ENCODE measurements at places on chromosomes 6 and 20.

- DNase-seq = no peak
These were observed 7.9 kb upstream of the TREM1 start for GRCh38 chr6:41294214-41294872.

GRCh38 chr6:100415768-100416167, 49.0 kb downstream of the SIM1 start:
- DNase-seq = no peak

DNA sequence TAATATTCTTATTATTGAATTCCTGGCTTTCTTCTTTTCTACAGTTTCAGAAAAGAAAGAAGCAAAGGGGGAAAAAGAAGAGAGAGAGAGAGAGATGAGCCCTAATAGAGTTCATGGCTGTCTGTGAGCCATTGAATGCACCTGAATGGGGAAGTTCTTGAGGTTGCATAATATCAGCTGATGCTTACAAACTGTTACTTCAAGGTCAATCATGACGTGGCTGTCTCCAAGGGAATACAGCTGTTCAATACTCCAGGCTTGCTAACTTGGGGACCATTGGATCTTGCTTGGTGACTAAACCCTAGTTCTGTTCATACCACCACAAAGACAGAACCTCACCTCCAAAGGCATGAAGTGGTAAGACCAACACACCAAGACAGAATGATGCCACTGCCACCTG, 180.4 kb downstream of the ADGRG6 start:
- no peak for DNase-seq

DNA sequence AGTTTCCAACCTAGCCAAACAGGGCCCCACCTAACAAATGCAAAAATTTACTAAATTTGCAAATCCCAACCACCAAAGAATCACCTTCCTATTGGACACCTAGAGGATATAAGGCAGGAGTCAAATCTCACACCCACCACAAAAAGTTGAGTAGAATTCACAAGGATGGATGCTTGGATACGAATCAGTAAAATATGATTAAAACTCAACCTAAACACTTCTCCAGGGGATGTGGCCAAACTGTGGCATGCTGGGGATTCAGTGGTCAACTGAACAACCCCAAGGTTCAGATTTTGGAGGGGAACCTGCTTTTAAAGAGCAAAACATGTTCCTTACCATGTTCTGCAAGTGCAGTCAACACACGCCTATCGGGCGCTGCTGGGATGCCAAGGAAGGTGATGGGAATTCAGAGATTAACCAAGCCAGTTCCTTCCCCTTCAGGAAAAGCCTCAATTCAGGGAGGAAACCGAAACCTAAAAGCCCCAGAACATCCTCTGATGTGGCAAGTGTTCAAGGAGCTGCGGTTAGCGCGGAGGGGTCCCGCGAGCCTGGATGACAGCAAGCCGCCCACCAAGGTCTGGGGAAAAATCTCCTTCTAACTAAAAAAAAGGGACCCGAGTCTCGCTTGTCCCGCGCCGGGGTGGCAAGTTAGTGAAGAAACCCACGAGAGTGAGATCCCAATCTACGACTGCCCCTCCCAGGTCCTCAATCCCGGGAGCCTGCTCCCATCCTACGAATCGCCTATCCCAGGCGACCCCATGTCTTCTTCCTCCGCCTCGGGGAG, 902 bp downstream of the SAMHD1 start:
- DNase-seq = no peak

- no peak for DNase-seq
These were observed 35.5 kb upstream of the BMP2 start for GRCh38 chr20:6732001-6732447.

GRCh38 chr6:14770040-14770439, 475.8 kb upstream of the JARID2 start:
- DNase-seq = no peak

- DNase-seq = no peak
These were observed 197.5 kb downstream of the OTOR start for GRCh38 chr20:16945619-16946018.

DNA sequence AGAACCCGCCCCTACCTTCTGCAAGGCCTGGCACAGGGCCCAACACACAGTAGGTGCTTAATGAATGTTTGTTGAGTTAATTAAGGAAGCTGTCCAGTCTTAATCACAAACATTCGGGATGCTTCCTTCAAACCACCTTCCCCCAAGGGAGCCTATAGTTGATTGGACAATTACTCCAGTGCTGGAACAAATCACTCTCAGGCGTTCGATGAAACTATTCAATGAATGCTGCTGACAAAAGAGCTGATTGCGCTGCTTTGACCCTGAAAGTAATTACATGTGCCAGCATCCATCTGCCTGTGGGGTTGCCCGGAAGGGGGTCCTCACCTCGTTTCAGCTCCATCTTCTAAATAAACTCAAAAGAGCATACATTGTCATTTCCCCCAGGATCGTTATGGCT, 112.0 kb upstream of the SRSF6 start:
- no peak for DNase-seq

GRCh38 chr20:4780245-4780644, 58.5 kb downstream of the PRND start:
- DNase-seq = no peak

- DNase-seq = no peak
These were observed 5.9 kb downstream of the OSTM1 start for GRCh38 chr6:108068618-108069017.

- no peak for DNase-seq
These were observed 261.9 kb upstream of the CITED2 start for GRCh38 chr6:139636391-139636790.

GRCh38 chr6:13303668-13304017, 24.7 kb downstream of the TBC1D7 start:
- DNase-seq = no peak

DNA sequence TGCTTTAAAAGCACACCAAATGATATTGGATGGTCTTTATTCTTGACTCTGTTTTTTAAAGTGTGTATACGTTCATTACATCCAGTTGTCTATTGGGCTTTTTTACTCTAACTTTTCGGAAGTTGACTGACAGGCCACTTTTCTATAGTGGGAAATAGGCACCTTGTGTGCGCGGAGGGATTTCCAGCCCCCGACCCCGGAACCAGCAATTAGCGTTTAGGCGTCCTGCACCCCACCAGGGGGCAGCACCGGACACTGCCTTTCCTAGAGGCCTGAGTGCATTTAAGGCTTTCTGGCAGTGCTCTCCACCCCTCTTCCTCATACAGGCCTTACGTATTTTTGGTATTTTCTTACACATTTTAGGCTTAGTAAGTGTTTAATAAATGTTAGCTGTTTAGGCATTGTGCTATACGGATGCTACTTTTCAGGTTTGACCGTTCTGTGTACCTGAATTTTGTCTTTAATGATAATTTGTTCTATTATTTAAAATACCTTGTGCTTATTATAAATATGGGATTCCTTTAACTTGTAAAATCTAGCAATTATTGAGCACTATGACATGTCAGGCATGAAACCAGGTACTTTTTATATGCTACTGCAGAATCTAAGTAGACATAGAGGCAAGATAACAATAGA, 231.8 kb downstream of the BCKDHB start:
- DNase-seq = peak; percentile 32

DNA sequence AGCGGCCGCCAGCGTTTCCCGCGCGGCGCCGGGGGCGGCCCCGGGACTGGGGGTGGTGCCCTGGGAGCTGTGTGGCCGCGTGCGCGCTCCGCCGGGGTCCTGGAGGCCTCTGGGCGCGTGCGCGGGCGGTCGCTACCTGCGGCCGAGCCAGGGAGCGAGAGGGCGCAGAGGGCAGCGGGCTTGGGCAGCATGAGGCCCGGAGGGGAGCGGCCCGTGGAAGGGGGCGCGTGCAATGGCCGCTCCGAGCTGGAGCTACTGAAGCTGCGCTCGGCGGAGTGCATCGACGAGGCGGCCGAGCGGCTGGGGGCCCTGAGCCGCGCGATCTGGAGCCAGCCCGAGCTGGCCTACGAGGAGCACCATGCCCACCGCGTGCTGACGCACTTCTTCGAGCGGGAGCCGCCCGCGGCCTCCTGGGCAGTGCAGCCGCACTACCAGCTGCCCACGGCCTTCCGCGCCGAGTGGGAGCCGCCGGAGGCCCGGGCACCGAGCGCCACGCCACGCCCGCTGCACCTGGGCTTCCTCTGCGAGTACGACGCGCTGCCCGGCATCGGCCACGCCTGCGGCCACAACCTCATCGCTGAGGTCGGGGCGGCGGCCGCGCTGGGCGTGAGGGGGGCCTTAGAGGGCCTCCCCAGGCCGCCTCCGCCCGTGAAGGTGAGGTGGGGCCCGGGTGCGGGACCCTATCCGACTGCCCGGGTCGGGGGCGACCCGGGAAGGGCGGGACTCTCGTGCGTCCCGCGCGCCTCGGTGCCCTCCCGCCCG, at the start of gene PM20D2:
Gene PM20D2 (plus strand): TSS at position 100 of the 762 bp plus-strand sequence. CDS start 90 bp downstream, at position 190.
- peak; percentile 29 for DNase-seq

- DNase-seq = peak; percentile 69
These were observed 24.8 kb downstream of the C6orf15 start for GRCh38 chr6:31087494-31088089.

GRCh38 chr6:6438286-6438685, 117.8 kb upstream of the F13A1 start:
- DNase-seq = no peak

DNA sequence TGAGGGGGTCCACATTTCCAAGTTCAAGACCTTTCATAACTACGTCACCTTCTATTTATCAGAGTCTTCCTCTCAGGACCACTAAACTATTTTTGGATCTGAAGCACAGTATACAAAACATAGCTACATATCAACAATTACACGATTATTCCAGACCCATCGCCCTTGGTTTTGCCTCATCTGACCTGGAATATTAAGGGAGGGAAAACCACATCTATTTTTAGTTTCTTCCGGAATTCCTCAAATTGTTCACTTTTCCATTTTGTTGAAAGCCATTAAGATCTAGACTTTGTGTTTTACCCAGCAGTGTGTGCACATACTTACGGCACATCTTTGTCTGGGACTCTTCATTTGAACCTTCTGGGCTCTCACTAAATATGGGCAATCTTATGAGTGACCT, 12.0 kb upstream of the ADGRF5 start:
- DNase-seq = no peak

GRCh38 chr6:24619661-24620060, 26.3 kb downstream of the KIAA0319 start:
- no peak for DNase-seq

- no peak for DNase-seq
These were observed 51.3 kb upstream of the FOXC1 start for GRCh38 chr6:1558388-1558787.
